Amniotic epithelial cell (primary cell): ENCODE measurements at places on chromosomes 1 and 21.

- DNase-seq: no peak
These were observed 107.0 kb upstream of the KRTAP19-8 start for GRCh38 chr21:31145274-31145673.

DNA sequence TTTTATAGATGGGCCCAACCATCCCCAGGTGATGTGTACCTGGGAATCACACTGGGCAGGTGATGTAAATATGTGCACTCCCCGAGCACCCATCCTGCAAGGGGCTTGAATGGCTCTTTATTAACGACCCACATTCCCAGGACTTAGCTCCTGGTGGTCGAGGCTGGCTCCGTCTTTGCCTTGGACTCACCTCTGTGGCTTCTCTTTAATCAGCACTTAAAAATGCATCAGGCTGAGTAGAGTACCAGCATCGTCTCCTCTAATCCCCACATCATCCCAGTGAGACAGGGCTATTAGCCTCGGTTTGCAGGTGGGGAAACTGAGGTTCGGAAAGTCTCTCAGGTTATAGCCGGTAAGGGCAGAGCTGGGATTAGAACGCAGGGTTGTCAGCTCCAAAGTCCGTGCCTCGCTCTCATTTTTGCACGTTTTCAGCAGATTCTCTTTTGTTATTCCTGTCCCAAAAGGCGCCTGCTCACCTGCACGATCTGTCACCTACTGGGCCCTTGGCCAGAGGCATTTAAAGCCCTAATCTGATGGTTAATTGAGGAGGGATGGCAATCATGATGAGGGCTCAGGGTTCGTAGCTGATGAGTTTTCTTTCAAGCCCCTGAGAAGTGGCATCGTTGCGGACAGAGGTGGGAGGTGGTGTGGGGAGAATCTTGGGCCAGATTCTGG lies 29.4 kb downstream of the SPSB1 start:
- DNase-seq: no peak

DNA sequence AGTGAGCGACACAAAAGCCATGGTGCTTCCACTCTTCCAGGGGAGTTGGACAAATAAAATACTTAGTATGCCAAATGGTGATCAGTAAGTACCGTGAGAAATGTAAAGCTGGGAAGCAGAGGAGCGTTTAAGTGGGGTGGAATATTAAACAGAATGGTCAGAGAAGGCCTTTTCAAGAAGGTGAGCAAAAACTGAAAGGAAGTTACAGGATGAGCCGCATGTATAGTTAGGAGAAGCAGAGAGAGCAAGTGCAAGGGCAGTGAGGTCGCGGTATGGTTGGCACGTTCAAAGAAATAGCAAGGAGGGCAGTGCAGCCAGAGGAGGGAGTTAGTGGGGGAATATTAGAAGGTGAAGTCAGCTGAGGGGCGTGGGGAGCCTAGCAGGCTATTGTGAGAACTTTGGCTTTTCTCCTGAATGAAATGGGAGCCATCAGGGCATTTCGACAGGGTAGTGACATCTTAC lies 748 bp upstream of the ATP6V0B start:
- peak; percentile 11 for DNase-seq

GRCh38 chr1:157198619-157199420 lies 60.6 kb upstream of the ETV3 start:
- no peak for DNase-seq

DNA sequence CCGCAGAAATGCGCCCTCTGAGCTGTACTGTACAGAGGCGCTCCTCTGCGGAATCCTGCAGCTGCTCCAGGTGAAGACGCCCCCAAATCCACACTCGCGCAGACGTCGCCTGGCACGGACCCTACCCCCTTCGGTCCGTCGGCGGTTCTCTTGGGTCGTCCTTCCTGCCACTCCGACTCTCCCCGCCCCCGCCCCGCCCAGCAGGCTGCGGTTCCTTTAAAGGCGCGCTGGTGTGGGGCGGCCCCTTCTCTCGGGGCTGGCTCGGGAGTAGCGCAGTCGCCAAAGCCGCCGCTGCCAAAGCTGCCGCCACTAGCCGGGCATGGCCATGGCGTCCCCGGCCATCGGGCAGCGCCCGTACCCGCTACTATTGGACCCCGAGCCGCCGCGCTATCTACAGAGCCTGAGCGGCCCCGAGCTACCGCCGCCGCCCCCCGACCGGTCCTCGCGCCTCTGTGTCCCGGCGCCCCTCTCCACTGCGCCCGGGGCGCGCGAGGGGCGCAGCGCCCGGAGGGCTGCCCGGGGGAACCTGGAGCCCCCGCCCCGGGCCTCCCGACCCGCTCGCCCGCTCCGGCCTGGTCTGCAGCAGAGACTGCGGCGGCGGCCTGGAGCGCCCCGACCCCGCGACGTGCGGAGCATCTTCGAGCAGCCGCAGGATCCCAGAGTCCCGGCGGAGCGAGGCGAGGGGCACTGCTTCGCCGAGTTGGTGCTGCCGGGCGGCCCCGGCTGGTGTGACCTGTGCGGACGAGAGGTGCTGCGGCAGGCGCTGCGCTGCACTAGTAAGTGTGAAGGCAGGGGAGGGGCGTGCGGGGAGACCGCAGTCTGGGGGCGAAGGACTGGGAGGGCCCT lies at the start of gene RASSF5:
Gene RASSF5 (plus strand): TSS at position 248 of the 846 bp plus-strand sequence. CDS start 72 bp downstream, at position 320.
- peak; percentile 26 for DNase-seq

- no peak for DNase-seq
These were observed at the start of gene HTR1D for GRCh38 chr1:23217421-23218115. HTR1D (minus strand) TSS chr1:23217502; CDS start chr1:23194219, 23,283 bp downstream.

- DNase-seq: peak; percentile 71
These were observed 629.1 kb downstream of the SMYD3 start for GRCh38 chr1:245877976-245878375.

DNA sequence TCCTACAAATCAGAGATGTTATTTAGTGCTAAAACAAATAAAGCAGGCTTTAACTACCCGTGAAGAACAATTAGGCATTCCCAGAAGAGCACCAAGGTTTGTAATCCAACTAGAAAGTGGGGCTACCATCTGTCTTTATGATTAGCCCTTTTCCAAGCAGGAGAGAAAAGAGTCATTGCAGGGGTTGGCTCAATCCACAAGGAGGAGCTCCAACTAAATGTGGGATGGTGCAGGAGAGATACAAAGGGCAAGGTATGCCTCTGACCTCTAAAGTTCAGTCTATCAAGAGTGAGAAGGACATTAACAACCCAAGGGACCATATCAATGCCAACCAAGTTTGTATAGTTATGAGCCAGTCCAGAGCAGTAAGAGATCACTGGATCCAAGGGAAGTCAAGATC lies 382.7 kb upstream of the DUSP10 start:
- DNase-seq: no peak

DNA sequence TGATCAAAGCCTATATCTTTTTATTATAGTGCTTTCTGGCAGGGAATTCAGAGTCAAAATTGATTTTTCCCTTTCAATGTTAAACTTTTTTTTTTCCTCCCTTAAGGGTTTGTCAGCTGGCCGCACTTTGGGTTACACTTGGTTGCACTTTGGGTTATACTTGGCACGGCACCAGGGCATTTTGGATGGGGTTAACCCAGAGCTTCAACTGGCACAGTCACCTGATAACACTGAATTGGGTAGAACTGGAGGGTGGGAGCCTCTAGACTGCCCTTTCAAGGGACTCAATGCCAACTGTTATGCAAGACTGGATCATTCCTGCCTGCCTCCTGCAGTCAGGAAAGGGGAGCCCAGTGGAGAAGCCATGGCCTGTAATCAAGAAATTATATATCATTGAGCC lies 211.5 kb downstream of the KCNJ6 start:
- no peak for DNase-seq

- DNase-seq: no peak
These were observed 28.2 kb downstream of the PCNT start for GRCh38 chr21:46352164-46352515.

- no peak for DNase-seq
These were observed 27.8 kb upstream of the ZNF281 start for GRCh38 chr1:200437556-200438203.

GRCh38 chr1:152419917-152420316 lies 5.9 kb upstream of the CRNN start:
- no peak for DNase-seq

DNA sequence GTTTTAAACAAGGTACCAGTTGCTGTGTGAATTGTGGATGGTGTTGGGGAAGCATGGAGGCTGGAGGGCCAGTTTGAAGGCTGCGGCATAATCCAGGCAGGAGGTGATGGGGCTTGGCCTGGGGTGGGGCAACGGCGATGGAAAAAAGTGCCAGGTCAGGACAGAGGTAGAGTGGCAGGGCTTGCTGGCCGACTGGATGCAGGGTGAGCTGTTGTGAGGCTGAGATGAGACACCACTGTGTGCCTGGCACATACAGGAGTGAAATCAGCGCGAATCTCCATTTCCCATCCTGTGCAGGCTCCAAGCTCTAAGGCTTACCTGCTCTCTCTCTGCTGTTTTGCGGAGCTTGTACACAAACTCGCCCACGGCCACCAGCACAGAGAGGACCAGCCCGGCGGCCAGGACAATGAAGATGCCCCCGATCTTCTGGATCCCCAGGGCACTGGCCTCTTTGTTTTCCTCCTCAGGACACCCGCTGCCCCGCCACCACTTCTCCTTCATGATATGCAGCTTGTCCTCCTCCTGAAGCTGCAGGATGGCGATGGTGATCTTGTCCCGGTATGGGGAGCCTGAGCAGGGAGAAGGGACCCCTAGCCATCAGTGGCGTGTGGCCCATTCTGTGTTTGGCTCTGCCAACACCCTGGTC lies 229.5 kb downstream of the GRIK3 start:
- no peak for DNase-seq

GRCh38 chr1:160398823-160399222 lies 1.5 kb upstream of the VANGL2 start:
- DNase-seq: no peak

GRCh38 chr1:207027206-207027777 lies 5.3 kb downstream of the C1orf116 start:
- peak; percentile 72 for DNase-seq

GRCh38 chr1:64135462-64136223 lies 67.8 kb upstream of the UBE2U start:
- peak; percentile 85 for DNase-seq

DNA sequence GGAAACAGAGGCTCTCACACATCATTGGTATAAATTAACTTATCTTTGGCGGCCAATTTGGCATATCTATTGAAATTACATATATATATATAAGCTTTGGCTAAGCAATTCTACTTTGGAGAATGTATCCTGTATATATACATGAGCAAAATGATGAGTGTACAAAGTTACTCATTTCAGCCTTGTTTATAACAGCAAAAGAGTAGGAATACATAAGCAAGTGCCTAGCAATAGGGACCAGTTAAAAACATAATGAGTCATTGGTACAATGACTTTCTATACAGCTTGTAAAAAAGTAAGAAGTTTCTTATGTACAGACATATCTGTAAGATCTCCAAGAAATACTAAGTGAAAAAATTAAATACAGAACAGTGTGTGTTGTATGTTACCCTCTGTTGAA lies 190.8 kb downstream of the LTN1 start:
- DNase-seq: peak; percentile 19

DNA sequence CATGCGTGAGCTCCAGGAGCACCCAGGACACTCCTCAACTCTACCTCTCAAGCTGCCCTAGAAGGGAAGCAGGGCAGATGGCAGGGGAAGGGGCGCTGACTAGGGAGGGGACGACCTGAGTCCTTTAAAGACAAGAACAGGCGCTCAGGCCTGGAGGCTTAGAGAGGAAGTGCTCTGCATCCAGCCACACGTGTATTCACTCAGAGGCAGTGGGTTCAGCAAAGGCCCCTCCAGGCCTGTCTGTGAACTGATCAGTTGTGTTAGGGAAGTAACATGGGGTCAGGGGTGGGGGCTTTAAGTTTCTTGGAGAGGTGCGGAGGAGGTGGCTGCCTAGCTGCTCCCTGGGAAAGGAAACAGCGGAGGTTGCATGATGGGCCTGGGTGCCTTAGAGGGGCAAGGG lies 37.1 kb upstream of the ARF1 start:
- no peak for DNase-seq

- no peak for DNase-seq
These were observed 7.3 kb upstream of the FAM167B start for GRCh38 chr1:32239790-32240139.
